Naive thymus-derived CD4-positive, alpha-beta T cell (primary cell): ENCODE measurements at places on chromosomes 3 and 15.

- no peak overlapping the region for H3K4me3 ChIP-seq
- H3K36me3 ChIP-seq: no peaks in the 10 kb centered on the region
- H3K27ac ChIP-seq: no peak overlapping the region
- no peaks in the 10 kb centered on the region for H3K27me3 ChIP-seq
- no peaks in the 10 kb centered on the region for H3K4me1 ChIP-seq
- no peak for DNase-seq
Measured at GRCh38 chr3:113832477-113833164, 6.0 kb upstream of the GRAMD1C start.

DNA sequence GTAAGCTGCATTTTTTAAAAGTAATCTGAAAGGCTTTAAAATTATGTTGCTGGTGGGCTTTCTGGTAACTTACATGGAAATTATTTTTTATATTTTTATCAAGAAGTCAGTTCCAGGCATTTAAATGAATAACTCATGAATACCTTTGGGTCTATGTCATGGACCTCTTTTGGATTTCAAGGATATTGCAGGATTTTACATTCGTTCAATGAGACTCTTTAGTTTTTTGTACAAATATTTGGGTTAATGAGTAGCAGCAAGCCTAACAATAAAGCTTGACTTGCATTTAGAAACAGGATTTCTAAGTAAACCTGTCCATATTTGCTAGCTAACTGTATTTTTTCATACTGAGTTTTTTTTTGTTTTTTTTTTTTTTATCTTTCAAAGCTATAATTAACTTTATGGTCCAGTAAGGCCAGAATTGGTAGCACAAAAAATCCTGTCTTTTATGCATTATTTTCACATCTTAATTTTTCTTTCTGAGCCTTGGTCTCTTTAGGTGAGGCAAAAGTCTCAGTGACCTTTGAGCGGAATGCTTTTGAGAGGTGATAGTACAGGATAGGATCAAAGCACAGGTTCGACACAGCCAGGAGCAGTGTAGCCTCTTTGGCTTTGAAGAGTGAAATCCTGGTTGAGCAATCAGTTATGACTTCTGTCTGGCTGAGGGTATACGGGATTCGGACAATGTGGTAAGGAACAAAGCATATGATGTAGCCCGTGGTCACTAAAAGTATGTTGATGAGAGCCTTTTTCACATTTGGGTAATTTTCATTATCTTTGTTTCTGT, 4.8 kb downstream of the GPR171 start:
- peaks cover 27% of the 10 kb centered on the region for H3K4me1 ChIP-seq
- no peaks in the 10 kb centered on the region for H3K27me3 ChIP-seq
- H3K36me3 ChIP-seq: no peaks in the 10 kb centered on the region
- H3K4me3 ChIP-seq: no peak overlapping the region
- H3K27ac ChIP-seq: no peak overlapping the region

DNA sequence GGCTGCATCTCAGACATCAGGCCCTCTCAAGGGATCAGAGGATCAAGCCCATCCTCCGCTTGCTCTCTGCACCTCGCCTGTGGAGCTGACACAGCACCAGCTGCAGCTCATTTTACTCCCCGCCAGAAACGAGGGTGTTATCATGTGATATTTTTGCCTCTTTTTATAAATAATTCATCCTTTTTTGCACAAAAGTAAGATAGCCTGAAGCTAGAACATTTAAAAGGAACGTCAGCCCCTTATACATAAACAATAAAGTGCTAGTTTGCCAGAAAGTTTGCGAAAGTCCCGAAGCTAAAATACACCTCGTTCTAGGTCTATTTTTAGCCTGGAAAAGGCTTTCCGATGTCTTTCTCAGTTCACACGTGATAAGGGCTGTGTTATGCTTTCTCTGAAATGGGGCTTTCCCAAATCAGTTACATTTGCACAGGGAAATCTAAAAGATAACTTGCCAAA, 9.6 kb upstream of the FAM174B start:
- H3K27ac ChIP-seq: no peak overlapping the region
- H3K4me1 ChIP-seq: no peaks in the 10 kb centered on the region
- H3K36me3 ChIP-seq: no peaks in the 10 kb centered on the region
- no peak overlapping the region for H3K4me3 ChIP-seq
- no peaks in the 10 kb centered on the region for H3K27me3 ChIP-seq
- DNase-seq: no peak

DNA sequence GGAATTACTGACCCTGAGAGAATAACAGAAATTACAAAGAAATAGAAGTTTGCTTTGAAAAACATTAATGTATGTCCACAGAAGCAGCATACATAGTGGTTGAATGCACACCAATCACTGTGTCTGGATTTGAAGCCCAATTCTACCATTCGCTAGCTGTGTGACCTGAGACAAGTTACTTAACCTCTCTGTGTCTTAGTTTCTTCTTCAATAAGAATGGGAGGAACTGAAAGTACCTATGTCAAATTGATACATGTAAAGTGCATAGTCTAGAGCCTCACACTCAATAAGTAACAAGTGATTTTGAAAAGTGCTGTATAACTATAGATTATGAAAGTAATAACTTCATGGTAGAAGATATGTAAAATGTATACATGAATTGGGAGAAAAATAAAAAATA, 457.8 kb downstream of the FOXP1 start:
- peaks cover 44% of the 10 kb centered on the region for H3K4me1 ChIP-seq
- no peak overlapping the region for H3K27ac ChIP-seq
- H3K4me3 ChIP-seq: no peak overlapping the region
- H3K27me3 ChIP-seq: no peaks in the 10 kb centered on the region
- no peaks in the 10 kb centered on the region for H3K36me3 ChIP-seq

- no peaks in the 10 kb centered on the region for H3K27me3 ChIP-seq
- no peak overlapping the region for H3K27ac ChIP-seq
- no peak overlapping the region for H3K4me3 ChIP-seq
- H3K36me3 ChIP-seq: no peaks in the 10 kb centered on the region
Measured at GRCh38 chr15:23079766-23080165, 40.4 kb upstream of the TUBGCP5 start.

DNA sequence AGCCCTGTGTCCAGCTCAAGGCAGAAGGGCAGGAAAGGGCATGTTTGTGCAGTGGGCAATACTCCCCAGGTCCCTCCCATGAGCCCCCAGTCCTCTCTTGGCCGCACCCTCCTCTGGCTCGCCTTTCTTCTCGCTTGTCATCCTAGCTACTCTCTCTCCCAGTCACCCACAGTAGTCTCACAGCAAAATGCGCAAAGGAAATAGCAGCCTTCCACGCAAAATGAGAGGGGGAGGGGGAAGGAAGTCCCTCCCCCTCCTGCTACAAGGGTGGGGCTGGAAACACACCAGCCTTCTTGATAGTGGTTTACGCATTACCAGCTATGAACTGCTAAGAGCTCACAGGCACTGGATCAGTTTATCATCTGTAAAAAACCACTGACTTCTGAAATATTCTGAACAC, 83.8 kb downstream of the GADL1 start:
- no peak overlapping the region for H3K27ac ChIP-seq
- no peaks in the 10 kb centered on the region for H3K27me3 ChIP-seq
- no peak overlapping the region for H3K4me3 ChIP-seq
- H3K4me1 ChIP-seq: no peaks in the 10 kb centered on the region
- peak; percentile 34 for DNase-seq
- no peaks in the 10 kb centered on the region for H3K36me3 ChIP-seq

- H3K27ac ChIP-seq: no peak overlapping the region
- peak; percentile 33 for DNase-seq
- H3K27me3 ChIP-seq: no peaks in the 10 kb centered on the region
- H3K4me3 ChIP-seq: no peak overlapping the region
- H3K4me1 ChIP-seq: no peaks in the 10 kb centered on the region
Measured at GRCh38 chr3:151439652-151440125, 21.2 kb downstream of the IGSF10 start.
